ENCODE measurements at places on chromosomes 5 and 9. TPM values are rescaled to one million over a fixed set of nuclear protein-coding genes. Genes with fewer than 3 reads are reported as not detected.

GRCh38 chr5:181233801-181234454 lies 9.8 kb downstream of the RACK1 start:
- no peak for DNase-seq

DNA sequence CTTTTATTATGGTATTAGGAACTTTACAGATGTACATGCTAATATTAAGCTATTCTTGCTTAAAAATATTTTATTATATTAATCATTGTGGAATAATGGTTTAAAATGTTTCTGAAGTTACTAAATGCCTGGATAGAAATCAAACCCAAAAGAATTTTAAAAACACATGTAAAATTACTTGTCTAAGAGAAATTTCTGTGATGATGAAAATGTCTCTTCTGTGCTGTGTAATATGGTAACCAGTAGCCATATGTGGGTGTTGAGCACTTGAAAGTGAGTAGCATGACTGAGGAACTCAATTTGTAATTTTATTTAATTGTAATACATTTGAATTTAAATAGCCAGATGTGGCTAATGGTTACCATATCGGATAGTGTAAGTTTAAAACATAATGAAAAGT lies 66.7 kb upstream of the HSPB3 start:
- no peak for DNase-seq

DNA sequence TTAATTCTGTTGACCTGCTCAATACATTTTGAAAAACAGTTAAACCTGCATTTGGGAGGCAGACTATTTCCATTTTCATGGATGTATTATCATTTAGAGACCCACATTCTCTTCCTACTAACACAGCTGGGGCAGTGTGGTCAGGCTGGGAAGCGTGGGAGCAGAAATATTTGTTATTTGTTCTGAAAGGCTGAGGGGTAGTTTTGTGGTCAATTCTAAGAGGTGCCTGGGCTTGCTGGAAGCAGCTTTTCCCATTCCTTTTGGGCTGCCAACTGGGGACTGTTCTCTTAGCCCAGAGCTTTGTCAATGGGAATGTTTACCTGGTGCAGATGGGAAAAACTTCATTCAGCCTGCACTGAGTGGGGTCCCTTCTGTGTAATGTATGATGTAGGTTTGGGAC lies 171.4 kb upstream of the DAP start:
- DNase-seq = no peak

GRCh38 chr9:33143241-33143661 lies 23.9 kb downstream of the B4GALT1 start:
- peak; percentile 16 for DNase-seq

DNA sequence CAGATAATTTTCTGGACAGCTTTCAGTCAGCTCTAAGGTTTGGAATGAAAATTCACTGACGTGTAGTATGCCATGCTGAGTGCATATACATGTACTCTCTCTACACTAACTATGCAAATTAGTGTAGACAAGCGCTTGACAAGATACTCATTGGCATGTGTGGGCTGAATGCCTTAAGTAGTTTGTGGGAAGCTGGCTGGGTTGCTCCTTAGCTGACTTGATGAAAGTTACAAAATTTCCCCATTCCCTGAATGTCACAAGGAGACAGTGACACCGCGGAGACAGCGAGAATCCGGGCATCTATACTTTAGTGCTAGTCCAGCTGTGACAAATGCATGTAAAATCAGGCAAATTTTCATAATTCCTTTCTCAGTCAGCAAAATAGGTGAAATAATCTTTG lies 51.6 kb upstream of the C5orf46 start:
- no peak for DNase-seq

DNA sequence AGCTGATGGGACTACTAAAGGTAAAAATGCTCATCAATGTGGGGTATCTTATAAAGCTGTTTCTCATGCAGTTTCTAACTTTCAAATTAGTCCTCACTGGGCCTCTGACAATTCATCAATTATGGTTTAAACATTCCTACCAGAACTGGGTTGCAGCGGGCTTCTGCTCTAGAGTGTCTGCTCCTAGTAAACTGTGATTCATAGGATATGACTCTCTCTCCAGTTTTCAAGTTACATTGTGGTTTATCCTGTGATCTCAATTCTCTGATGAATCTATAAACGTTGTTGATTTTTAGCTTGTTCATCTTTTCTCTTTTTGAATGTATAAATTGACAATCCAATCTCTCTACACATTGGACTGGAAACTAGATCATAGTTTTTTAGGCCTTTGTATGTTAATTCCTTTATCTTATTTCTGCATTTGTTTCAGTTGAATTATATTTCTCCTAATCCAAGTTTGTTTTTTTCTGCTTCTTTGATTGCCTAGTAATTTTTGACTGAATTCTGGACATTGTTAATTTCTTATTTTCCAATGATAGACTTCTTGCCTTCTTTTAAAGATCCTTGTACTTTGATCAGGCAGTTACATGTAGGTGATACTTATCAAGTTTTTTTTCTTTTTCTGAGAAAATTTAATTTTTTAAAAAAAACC lies 822.6 kb downstream of the TLE1 start:
- no peak for DNase-seq

GRCh38 chr9:134629586-134630392 lies 11.8 kb upstream of the COL5A1 start:
- DNase-seq = peak; percentile 7

DNA sequence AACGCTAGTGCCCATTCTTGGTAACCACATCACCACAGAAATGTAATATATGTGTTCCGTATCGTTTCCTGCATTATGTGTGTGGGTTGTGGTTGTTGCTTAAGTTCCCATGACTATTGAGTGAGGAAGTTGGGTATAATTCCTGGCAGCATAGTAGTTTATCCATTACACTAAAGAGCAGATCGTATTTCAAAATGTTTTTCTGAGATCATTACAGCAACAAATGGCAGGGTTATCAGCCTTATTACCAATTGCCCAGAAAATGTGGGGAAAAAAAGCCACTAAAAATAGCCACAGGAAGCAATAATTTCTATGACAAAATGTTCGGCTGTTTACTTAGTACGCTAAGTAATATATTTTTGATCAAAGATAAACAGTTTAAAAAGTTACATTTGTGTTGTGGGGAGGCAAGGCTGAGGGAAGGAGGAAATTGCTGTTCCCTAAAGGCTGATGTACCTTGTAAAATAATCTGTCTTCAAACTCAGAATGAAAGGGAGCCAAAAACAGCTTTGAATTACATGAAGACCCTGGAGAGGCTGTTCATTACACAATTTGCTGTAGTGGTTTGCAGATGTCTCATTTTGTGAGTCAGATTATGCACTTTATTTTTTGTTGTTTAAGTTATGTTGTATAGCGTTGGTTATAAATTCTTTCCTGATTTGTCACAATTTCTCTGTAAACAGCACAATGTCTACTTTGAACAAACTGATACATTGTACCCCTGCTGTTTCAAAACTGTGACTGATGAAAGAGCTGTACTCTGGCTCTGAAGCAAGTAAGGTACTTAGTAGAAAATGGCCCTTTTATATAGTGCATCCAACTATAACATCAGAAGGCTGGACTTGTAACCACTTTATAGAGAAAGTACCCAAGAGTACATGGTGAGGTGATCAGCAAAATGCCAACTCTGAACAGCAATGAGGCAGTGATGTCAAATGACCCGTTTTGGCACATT lies 1028.5 kb downstream of the NR2F1-AS1 start:
- DNase-seq = no peak

GRCh38 chr5:175557778-175558177 lies 79.4 kb downstream of the SFXN1 start:
- DNase-seq = no peak

- no peak for DNase-seq
These were observed 11.8 kb downstream of the ITGA1 start for GRCh38 chr5:52799358-52799982.

DNA sequence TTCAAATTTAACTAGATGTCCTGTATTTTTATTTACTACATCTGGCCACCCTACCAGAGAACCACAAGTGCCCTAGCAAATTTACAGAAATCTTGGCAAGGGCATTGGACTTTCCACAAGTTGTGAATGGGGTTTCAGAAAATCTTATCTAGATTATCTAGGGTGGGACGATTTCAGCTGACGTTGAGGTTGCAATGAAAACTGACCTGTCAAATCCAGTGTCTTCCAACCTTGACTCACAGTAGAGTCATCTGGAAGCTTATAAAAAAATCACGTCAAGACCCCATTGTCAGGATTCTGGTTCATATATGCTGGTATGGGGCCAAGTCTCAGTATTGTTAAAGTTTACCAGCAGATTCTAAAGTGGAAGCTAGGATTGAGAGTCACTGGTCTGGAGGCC lies 109.6 kb upstream of the ACTBL2 start:
- no peak for DNase-seq

DNA sequence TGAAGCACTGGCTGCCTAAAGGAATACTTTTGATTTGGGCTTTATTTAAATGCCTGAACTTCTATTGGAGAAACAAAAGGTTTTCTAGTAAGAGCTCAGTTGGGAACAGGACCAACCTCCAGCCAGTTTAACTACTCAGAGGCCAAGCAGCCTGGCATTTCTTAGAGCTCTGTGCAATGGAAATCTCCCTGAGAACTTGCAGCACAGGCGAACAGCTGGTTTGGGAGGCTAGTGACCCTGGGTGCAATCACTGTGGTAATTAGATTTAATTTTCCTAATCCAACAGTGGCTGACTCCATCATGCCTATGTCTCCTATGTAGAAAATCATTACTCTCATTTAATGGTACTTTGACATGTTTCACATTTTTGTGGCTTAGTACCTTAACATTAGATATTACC lies 1.0 kb upstream of the CDH6 start:
- DNase-seq = no peak

GRCh38 chr5:38710627-38711026 lies 135.2 kb upstream of the OSMR start:
- no peak for DNase-seq

DNA sequence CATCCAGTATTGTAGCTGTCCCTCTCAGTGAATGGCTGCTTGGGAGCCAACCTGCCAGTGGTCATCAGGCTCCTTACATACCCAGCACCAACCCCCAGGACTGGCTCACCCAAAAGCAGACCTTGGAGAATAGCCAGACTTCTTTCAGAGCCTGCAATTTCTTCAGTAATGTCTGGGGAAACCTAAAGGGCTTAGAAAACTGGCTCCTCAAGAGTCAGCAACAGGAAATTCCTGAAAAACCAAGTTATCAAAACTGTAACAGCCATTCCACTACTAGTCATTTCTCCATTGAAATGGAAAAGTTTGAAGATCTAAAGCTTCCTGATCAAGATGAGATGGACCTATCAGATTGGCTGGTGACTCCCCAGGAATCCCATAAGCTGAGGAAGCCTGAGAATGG lies 12.3 kb upstream of the STING1 start:
- DNase-seq = no peak

GRCh38 chr5:71862087-71862486 lies 143.0 kb downstream of the CARTPT start:
- no peak for DNase-seq

GRCh38 chr5:161284445-161284844 lies 262.1 kb downstream of the GABRB2 start:
- no peak for DNase-seq

- DNase-seq = no peak
These were observed 10.5 kb downstream of the TMEM174 start for GRCh38 chr5:73183481-73183891.

- DNase-seq = no peak
These were observed 23.2 kb upstream of the IER5L start for GRCh38 chr9:129201289-129201688.

DNA sequence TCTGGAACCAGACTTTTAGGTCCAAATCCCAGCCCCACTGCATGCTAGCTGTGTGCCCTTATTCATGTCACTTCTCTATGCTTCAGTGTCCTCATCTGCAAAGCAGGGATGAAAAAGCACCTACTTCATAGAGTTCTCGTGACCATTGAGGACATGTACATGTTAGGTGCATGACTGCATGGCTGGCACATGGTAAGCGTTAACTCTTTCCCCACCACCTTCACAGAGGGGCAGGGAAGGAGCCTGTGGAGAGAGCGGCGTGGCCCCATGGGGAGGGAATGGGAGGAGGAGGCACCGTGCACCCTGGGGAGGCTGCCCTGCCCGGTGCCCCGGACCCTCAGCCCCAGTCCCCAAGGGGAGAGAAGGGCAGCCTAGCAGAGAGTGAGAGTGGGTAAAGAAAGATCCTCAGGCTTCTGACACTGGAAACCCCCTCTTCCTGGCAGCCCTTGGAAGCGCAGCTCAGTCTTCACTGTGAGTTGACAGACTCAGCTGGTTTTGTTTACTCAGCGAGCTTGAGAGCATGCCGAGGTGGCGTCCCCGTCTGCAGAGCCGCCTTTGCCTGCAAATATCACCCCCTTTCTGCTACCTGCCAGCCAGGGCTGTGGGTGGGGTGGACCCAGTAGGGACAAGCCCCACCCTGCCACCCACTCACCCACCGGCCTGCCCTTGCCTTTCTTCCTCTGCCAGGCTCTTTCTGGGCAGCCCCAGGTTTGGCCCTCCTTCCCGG lies 10.6 kb upstream of the ANGPTL2 start:
- DNase-seq = peak; percentile 47

GRCh38 chr5:172832383-172833315 lies 1.4 kb upstream of the ERGIC1 start:
- DNase-seq = no peak

DNA sequence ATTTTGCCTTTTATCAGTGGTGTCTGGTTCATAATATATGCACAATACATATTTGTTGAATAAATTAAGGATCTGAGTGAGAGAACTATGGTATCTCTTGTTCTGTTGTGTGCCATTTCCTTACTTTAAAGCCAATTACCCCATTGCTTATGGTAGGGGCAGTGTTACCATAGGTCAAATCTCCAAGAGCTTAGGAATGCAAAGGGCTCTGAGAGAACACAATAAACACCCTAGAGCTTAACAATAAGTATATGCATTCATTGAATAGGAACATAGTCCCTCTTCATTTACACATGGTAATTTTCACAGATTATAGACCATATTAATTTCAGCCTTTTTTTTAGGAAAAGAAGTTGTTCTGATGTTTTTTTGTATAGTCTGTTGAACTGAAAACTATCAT lies 112.2 kb downstream of the MCTP1 start:
- no peak for DNase-seq

DNA sequence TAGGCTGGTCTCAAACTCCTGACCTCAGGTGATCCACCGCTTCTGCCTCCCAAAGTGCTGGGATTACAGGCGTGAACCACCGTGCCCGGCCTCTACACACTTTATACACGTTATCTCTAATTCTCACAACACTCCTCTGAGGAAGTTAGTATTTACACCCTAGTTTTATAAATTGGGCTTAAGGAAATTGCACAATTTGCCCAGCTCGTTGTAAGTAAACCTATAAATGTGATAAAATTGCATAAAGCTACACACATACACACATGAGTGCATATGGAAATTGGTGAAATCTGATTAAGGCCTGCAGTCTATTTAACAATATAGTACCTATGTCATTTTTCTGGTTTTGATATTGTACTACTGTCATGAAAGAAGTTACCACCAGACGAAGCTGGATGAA lies 4.4 kb upstream of the SLC4A9 start:
- no peak for DNase-seq

Gene CDKN2B-AS1
- 0.06 TPM for polyA plus RNA-seq

Gene KIF20A
- 0.47 TPM for polyA plus RNA-seq

Gene C5orf52
- not detected for polyA plus RNA-seq

Gene IFNA13
- 0.12 TPM for polyA plus RNA-seq

Gene ZNF483
- 5.0 TPM for polyA plus RNA-seq

Gene MARCHF11
- polyA plus RNA-seq = 0.27 TPM

Gene PIP5K1B
- 3.3 TPM for polyA plus RNA-seq

Gene SLC27A6
- 7.2 TPM for polyA plus RNA-seq

Gene C9orf50
- polyA plus RNA-seq = 0.07 TPM

Gene CFAP90
- 1.0 TPM for polyA plus RNA-seq

Gene CDHR2
- polyA plus RNA-seq = 0.10 TPM

Gene PCDHGB1
- polyA plus RNA-seq = 1.4 TPM

Gene SLC25A2
- 0.10 TPM for polyA plus RNA-seq

Gene SLC34A1
- not detected for polyA plus RNA-seq

Gene BARX1
- 0.07 TPM for polyA plus RNA-seq

Gene FRMD3
- 1.8 TPM for polyA plus RNA-seq

Gene ZNF883
- polyA plus RNA-seq = 2.1 TPM

Gene ARHGEF39
- 0.17 TPM for polyA plus RNA-seq
